Prostate gland (tissue), 2 donors: ENCODE measurements at places on chromosomes 2 and 18.

DNA sequence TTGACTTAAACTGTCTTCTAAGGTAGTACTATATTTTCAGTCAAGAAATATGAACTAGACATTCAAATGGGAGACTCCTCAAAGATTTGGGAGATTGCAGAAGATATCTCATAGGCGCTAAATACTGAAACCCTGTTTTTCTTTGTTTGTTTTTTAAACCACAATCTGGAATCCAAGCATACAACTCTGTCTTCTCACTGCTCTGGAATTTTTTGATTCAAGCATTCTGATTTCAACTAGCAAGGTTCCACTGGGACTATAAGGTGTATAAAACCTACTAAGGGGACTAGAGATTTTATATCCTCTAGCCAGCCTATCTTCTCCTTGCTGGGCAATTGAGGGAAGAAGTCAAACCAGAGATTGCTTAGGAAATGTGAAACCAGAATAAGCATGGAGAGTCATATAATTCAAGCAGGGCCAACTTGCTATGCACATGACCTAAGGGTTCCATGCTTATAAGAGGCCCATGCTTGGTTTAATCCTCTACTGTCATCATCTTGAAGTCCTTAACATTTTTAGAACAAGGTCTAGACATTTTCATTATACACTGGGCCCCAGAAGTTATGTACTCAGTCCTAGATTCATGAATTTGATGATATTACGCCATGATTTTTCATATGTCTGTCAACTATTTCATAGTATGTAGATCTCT, 405.5 kb downstream of the PARD3B start:
- DNase-seq: no peak

DNA sequence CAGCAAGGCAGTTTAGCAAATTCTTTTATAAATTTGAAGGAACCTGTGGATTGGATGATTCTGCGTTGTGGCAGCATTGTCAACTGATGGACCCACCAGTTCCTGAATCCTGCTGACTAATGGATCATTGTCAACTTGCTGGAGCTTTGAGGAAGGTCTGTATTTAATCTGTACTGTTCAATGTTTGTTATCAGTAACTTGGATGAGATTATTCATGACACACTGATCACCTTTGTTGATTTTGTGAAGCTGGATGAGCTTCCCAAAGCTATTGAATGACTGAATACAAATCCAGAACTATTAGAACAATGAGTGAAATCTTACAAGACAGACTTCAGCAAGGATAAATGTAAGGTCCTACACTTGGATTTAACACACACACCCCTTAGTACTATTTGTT, 101.3 kb downstream of the AQP4 start:
- DNase-seq: no peak

DNA sequence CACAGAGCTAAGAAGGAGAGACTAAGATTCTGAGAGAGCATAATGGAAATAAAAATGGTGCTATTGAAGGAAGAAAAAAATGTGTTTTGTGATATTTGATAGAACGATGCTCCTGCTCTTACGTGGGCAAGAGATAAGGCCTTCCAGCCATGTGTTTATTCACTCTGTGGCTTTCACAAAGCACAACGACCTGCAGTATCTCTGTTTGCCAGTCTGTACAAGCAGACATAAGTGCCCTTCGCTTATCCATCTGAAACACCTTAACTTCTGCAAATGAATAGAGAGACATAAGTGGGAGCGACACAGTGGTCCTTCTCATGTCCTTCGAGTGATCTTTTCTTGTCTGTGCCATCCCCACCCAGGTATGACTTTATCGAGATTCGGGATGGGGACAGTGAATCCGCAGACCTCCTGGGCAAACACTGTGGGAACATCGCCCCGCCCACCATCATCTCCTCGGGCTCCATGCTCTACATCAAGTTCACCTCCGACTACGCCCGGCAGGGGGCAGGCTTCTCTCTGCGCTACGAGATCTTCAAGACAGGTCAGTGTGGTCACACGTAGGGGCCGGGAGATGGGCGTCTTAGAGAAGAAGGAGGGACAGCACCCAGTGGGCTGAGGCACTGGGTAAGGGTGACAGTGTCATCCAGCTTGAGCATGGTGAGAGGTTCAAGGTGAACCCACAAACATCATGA, 33.7 kb downstream of the NRP2 start:
- no peak for DNase-seq

DNA sequence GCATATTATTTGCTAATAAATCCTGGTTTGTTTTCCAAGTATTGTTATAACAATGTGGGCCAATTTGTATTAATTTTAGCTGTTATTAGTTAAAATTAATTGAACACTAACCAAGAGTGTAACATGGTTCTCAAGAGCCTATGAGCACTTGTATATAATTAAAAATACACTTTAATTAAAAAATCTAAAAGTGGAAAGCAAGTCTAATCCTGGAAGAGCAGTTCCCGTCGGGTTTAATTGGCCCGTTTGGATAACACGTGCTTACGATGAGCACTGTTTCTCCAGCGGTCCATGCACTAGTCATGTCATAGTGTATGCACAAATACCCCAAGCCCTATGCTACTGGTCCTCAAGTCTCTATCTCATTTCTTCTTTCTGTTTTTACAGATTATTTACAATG, 49.0 kb downstream of the DCDC2C start:
- no peak for DNase-seq

DNA sequence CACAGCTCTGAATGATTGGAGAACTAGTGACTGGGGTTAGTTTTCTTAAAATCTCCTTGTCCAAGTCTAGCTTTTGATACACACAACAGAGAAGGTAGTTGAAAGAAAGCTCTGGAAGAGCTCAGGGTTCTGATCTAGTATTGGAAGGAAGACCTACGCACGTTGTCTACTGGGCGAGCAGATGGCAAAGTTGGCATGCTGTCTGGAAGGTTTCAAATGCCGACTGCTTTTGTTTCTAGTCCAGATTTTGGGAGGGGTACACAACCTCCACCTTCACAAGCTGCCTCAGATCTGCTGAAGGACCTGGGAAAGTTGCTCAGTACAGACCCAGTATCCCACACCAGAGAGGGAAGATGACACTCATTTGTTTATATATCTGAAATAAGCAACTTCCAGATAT, 507.3 kb downstream of the RNF144A start:
- DNase-seq: no peak

DNA sequence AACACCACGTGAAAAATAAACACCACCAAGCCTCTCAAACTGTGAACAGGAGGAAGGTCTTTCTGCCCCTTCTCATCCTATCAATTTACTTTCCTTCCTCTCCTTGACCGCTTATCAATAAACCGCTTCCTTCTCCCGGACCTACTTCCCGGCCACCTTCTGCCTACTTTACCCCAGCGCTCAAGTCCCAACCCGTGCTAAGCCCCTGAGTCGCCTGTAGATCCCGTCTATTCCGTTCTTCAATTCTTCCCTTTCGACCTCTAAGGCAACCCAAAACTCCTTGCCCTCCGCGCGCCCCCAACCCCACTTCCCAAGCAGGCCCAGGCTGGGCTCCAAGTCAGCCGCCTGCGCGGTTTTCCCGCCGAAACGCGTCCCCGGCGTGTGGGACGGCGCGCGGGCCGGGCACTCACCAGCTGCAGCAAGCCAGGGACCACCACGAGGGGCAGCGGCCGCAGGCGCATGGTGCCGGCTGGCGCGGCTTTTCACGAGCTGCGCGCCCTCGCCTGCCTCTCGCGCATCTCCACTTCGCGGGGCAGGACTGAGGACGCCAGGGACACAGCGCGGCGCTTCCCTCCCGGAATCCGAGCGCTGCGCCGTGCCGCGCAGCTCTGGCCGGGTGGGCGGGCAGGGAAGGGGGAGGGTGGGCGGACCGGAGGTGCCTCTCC, at the start of gene NXPH2:
TSS of gene NXPH2 (minus strand) at position 610 of the 665 bp plus-strand sequence. CDS start at position 461, 149 bp downstream.
- DNase-seq: no peak

GRCh38 chr2:203835420-203835819, 32.2 kb upstream of the CTLA4 start:
- DNase-seq: no peak

DNA sequence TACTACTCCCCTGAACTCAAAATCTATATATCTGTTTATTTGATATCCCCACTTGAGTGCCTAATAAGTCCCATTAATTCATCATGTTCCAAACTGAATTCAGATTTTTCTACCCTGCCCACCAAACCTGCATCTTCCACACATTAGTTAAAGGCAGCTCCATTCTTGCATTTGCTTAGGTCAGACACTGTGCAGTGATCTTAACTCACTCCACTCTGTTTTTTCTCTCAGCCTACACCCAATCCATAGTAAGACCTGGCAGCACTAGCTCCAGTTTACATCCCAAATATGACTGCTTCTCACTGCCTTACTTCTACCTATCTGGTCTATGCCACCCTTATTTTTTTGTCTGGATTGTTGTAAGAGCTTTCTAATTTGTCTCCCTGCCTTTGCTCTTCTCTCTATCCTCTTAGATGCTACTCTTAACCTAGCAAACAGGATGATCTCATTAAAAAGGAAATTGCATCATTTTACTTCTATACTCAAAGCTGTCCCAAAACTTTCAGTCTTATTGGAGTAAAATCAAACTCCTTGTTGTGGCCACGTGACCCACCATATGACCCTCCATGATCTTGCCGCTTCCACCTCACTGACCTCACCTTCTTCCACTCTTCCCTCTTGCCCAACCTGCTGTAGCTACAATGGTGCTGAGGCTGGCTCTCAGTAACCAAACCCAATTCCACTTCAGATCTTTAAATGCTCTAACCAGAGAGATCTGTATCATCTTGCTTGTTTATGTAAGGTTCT, 274.9 kb upstream of the FANCL start:
- DNase-seq: no peak

DNA sequence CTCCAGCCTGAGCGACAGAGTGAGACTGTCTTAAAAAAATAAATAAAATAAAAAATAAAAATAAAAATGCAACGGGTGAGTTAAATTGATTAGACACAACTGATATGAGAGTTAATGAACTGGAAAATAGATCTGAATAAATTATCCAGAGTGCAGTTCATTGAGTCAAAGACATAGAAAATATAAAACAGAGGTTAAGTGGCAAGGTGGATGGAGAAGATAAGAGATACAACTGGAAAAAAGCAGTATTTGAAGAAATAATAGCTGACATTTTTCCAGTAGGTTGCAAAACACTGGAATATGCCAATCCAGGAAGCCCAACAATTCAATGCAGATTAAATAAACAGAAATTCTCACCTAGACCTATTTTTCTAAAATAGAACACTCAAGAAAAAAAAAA, 10.7 kb downstream of the CGREF1 start:
- DNase-seq: no peak

DNA sequence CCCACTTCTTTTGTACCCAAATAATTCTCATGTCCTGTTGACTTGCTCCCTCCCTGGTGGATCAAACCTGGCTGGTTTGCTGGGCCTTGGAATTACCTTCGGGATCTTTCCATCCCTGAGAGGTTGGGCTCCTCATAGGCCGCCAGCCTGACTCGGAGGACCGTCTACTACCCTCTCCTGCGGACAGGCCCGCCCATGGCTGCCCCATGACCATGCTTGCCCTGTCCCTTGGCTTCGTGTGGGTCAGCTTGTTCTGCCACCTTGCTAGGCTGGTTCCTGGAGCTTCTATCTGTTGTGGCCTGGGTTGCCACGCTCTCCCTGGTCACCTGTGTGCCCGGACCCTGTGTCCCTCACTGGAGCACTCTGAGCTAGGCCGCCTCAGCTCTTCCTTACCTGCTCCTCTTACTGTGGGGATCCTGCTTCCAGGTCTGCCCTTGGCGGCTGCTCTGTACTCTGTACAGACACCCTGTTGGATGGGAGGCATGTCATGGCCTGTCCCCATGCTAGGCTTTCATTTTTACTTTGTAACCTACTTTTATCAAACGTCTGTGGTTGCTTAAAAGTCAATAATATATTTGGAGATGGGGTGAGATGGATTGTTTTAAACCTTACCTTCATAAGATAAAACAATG, 29.7 kb upstream of the FHL2 start:
- DNase-seq: peak; percentile 76

GRCh38 chr2:231161877-231162329, 36.5 kb upstream of the ARMC9 start:
- DNase-seq: no peak

GRCh38 chr2:241803387-241804325, 5.3 kb upstream of the NEU4 start:
- DNase-seq: no peak

DNA sequence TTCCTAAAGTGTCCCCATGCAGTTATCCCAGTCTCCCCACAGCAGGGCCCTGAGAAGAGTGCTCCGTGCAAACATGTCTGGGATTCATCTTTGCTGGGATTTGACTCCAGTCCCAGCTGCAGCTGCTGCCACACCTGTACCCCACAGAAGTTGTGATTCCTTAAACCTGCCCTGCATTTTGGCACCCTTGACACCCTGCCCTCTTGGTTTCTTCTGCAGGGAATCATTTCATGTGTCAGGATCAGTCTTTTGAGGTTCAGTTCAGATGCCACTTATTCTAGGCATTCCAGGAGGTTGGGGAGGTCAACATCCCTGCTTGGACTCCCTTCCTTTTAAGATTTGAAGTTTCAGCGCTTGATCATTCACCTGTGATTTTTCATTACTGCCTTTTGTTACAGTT, 108.3 kb downstream of the SPTBN1 start:
- DNase-seq: no peak

DNA sequence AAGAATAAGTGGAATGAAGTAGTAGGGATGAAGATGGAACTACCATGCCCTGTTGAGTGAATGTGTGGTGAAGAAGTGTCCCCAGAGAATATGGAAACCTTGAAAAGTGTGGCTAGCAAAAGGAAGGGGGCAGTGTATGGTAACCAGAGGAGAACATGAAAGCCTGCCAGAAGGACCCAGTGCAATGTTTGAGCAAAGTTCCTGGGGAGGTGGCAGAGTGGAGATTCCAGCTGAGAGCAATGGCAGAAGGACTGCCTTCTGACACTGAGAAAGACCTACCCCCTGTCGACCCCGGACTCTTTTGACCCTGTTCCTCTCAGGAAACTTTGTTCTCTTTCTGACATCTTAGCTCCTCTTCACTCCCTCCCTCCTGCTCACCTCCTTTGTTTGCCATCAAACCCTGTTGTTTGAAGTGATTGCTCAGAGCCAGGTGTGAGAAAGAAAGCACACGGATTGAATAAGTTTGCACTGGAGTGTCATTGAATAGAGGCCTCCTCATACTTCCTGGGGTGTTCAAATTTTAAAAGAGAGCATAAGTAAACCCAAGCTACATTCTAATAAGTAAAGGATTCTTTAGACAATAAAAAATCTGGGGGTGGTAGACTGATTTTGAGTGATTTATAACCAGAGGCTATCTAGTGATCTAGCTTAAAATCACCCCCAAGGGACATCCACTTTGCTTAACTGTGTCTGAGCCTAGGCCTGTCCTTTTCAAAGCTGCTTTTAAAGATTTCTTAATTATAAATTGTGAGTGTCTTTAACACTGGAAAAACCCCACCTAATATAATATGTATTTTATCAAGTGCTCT, 57.1 kb downstream of the TRIB2 start:
- DNase-seq: no peak

- DNase-seq: no peak
Observed at GRCh38 chr2:206799083-206799482, 33.7 kb downstream of the FASTKD2 start.

- DNase-seq: no peak
Observed at GRCh38 chr2:33443274-33443829, 33.1 kb upstream of the RASGRP3 start.
